ENCODE measurements at places on chromosomes 16 and 17.
A peak's percentile ranks its signal among the peaks of the same experiment; 100 is the strongest.

- peak; percentile 30 for DNase-seq
These were observed 376.3 kb downstream of the CNTNAP4 start for GRCh38 chr16:76653390-76654026.

- DNase-seq = no peak
These were observed 19.5 kb upstream of the MED13 start for GRCh38 chr17:62084585-62084984.

- no peak for DNase-seq
These were observed 47.4 kb upstream of the MEIOC start for GRCh38 chr17:44608727-44609435.

DNA sequence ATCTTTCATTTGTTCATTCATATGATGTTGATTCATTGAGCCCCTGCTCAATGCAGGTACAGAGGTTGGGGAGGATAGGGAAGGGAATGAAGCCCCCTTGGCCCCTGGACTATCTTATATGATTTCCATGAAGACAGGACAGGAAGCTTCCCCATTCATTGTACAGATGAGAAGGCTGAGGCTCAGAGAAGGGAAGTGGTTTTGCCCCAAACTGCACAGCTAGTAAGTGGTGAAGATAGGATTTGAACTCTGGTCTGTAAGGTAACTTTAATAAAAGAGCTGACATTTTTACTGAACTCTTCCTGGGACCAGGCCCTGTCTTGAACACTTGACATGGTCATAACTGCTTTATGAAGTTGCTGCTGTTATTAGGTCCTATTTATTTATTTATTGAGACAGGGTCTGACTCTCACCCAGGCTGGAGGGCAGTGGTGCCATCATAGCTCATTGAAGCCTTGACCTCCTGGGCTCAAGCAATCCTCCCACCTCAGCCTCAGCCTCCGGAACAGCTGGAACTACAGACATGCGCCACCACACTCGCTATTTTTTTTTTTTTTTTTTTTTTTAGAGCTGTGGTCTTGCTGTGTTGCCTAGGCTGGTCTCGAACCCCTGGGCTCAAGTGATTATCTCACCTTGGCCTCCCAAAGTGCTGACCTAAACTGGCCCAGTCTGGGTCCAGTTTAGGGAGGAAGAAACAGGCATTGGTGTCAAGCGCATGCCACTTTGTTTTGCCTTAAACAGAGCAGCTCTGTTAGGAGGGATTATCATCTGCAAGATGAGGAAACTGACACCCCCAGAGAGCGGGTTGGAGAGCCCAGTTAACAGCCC lies 5.0 kb downstream of the CTF1 start:
- DNase-seq = no peak

DNA sequence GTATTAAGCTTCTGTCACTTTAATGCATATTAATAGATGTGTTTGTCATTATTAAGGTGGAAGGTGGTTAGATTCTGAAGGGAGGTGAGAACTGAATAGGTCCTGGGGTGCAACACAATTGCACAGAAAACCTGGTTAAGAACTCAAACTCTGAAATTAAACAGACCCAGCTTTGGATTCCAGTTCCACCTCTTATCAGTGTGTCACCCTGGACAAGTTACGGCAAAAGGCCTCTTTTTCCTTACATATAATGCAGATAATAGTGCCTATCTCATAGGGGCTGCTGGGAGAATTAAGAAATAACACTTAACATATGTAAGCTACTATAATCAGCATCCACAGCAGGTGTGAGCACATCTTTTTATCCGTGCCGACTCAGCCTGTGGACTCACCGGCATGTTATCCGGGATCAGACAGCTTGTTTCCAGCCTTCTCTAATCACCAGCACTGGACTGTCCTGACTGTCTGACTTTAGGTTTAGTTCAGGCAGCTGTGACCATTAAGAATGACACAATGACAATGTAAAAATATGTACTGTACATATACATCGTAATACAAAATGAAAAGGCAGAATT lies 31.4 kb downstream of the TEX2 start:
- no peak for DNase-seq

- no peak for DNase-seq
These were observed 2.9 kb upstream of the THRA start for GRCh38 chr17:40059729-40060475.

DNA sequence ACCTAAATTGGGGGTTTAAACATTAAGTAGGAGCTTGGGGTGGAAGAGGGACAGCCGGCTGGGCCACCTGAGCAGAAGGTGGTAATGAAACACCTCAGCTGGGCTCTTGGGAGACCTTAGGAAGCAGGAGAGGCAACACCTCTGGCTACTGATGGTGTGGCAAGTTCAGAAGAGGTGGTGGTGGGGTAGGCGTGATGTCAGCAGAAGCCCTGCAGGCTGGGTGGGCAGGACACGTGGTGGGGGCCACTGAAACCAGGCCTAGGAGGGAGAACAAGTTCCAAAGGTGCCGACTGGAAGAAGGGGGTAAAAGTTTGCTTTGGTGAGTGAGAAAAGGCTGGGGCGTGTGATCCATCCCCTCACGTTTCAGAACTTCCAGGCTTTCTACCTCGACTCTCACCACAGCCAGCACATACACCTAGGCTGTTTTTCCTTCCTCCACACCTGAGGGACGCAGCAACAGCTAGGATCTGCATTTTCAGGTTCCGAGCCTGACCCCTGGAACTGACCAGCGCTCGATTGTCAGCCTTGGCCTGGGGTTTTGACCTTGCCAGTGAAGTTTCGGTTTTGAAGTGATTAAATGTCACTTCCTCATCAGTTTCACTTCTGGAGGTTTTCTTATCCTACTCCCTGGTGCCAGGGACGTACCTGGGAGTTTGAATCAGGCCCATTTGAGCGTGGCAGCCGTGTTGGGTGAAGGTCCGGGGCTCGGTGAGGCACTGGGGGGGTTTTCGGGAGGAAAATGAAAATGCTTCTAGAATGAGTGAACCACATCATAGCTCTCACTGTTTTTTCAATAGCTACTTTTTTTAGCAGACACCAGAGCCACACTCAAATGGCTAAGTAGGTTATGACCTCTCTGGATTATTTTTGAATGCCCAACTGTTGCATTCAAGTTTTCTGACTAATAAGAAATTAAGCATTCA lies 10.0 kb downstream of the SNN start:
- DNase-seq = no peak

- no peak for DNase-seq
These were observed 84.7 kb downstream of the KIF2B start for GRCh38 chr17:53907435-53907834.

DNA sequence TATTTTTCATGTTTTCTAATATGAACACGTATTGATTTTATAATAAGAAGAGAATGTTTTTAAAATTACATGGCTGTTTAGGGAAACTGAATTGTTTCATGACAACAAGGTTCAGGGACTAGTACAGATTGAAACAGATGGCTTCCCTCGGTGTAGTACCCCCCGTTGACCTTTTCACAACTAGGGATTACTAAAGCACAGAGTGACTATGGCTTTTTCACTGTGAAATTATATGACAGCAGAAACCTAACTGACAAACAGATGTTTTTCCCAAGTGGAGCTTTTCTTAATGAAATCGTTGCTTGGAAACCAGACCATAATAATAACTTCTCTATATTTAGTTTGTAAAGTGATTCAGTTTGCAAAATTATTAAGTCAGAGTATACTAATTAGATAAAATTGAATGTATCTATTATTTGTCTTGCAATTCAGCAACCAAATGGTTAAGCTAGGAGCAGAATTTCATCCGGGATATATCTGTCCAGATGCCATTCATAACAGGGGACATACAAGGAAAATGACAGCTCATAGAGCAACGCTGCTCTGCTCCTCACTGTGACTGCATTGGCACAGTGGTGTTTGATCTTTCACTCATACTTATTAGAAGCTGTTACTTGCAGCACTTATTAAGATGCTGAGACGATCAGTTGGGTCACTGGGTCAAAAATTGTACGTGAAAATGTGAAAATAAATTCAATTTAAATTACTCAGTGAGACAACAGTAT lies 111.7 kb downstream of the TANGO6 start:
- no peak for DNase-seq

DNA sequence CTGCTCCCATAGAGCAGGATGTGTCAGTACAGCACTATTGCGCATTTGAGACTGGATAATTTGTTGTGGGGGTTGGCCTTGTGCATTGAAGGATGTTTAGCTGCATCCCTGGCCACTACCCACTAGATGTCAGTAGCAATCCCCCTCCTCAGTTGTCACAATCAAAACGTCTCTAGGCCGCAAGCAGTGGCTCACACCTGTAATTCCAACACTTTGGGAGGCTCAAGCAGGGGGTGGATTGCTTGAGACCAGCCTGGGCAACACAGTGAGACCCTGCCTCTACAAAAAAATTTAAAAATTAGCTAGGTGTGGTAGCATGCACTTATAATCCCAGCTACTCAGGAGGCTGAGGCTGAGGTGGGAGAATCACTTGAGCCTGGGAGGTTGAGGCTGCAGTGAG lies 48.4 kb downstream of the CENPV start:
- DNase-seq = peak; percentile 49

DNA sequence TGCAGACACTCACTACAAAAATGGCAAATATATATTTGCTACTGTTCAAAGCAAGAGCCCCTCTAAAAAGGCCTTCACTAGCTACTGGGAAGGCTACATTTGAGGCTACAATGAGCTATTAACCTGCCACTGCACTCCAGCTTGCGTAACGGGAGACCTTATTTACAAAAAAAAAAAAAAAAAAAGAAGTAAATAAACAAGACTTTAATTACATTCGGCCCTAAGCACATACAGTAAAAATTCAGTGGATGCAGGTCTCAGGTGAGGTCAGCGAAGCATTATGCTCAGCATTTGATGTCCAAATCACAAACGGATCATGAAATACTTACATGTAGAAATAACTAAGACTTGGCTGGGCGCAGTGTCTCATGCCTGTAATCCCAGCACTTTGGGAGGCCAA lies 26.7 kb upstream of the LCMT1 start:
- DNase-seq = no peak

DNA sequence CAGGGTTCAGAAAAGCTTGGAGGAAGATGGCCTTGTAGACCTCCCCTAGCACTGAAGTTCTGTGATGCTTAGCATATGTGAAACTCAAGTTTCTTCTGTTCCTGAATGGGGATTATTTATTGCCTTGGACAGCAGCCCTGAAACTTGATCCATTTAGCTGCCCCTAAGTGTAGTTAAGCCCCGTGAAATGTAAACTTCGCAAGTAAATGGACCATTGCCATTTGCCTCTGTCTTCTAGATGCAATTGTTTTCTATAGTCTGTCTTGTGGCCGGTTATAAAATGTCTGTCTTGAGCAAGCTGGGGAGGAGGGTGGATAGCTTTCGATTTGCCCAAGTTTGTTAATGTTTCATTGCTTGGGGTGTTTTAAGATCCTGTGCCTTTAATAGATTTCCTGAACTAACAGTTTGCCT lies 261.8 kb downstream of the CDH13 start:
- DNase-seq = no peak

DNA sequence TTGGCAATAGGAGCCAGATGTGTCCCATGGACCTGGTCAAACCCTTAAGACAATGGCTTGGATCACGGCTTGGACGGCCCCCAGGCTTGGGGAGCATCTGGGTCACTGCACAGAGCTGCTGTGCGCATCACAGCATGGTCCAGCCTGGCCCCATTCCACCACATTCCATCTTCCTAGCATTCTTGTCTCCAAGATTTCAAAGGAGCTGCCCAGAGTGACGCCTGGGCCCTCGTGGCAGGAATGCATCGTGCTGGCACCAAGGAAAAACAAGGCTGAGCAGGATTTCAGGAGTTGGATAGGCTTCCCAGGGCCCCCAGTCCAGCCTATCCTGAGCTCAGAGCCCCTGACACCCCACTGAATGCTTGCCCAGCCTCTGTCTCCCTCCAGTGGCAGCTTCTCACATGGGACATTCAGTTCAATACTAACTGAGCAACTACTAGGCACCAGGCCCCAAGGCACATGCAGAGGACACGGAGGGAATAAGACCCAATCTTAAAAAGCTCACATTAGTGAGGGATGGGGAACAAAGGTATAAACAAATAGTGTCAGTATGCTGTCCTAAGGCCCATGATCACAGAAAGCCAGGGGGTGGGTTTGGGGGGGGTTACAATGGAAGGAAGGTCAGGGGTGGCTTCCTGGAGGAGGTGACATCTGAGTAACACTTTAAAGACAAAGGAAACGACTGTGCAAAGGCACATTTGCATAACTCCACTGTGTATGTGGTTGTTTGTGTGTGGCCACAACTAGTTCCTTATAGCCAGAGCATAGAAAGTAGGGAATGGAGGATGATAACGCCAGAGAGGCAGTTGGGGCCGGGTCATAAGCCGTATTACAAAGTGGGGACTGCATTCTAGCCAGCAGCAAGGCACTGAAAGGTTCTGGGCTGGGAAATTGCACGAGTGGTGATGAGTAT lies 34.1 kb downstream of the TK2 start:
- DNase-seq = peak; percentile 25

- no peak for DNase-seq
These were observed 34.1 kb downstream of the TLE7 start for GRCh38 chr16:71407731-71408130.

DNA sequence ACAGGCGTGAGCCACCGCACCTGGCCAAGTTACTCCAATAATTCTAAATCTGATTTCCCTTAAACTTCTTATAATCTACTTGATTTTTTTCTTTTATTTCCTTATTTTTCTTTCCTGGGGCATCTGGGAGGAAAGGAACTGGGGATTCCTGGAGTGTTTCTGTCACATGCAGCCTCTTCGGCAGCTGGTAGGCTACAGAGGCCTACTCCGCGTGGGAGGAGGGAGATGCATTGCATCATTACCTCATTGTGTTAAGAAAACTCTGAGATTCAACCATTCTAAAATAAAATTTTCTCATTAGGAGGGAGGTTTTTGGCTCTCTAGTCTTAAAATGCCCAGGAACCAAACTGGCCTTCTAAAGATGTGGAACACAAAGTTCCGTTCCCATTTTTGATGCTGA lies 64.0 kb downstream of the SOX9 start:
- DNase-seq = no peak

- no peak for DNase-seq
These were observed 287.1 kb upstream of the ASIC2 start for GRCh38 chr17:33580215-33580614.
